ENCODE measurements at places on chromosomes 12 and 14.

DNA sequence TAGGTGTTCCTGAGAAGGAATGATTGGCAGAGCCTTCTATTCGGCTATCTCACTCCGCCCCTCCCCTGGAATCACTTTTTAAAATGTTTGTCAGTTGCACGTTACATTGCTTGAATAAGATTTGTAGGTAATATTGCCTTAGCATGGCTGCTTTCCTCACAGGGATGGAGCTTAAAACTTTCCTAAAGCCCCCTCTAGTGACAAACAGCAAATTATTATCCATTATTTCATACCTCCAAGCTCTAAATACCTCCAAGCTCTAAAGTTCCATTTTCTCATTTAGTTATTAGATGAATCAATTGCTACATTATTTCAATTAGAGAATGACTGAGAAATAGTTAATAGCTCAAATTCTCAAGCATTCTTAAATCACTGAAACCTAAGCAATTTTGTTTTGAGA is 5.1 kb upstream of the SPATA7 start:
- DNase-seq: no peak

DNA sequence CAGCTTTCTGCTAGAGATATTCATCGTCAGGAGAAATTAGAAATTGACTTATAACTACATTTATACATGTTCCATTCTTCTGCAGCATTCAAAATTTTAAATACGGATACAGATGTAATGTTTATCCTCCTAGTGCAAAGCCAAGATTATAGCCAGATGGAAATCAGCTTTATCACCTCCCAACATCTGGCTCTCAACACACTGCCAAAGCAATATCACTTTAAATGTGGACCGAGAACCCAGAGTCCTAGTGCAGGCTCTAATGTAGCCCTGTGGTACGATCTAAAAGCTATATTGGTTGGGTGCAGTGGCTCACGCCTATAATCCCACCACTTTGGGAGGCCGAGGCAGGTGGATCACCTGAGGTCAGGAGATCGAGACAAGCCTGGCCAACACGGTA is 6.5 kb downstream of the MLH3 start:
- no peak for DNase-seq

- no peak for DNase-seq
Observed at GRCh38 chr12:713281-713875, 39.0 kb upstream of the WNK1 start.

GRCh38 chr12:100823963-100824362 is 29.4 kb downstream of the ANO4 start:
- no peak for DNase-seq

GRCh38 chr14:51167587-51168214 is 72.3 kb upstream of the TMX1 start:
- no peak for DNase-seq

- DNase-seq: no peak
Observed at GRCh38 chr14:39704594-39704993, 272.4 kb upstream of the FBXO33 start.

DNA sequence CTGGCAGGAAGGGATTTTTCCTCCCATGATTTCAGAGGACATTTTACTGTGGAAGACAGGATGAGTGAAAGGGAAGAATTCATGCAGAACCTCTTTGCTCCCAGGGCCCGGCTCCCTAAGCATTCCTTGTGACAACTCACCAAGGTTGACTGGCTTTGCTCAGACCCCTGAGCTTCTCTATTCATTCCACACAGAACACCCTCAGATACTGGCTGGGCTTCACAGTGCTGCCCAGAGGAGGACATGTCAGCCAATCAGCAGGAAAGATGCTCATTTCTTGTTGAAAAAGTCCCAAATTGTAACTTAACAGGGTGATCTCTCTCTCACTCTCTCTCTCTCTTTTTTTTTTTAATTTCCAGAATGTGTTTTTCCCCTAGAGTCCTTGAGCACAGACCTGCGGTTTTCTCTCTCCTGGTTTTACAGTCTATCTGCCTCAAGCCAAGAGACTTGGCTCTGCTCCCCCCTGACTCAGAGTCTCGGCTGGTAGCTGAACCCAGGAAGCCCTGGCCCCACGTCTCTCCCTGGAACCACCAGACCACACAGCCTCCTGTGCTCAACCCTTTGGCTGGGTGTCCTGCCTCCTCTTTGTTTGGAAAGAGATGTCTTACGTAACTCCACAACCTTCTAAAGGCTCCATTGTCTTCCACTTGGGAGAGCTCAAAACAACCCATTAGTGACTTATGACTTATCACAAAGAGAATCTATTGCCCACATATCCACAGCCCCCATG is 43.9 kb downstream of the SSPN start:
- DNase-seq: no peak

DNA sequence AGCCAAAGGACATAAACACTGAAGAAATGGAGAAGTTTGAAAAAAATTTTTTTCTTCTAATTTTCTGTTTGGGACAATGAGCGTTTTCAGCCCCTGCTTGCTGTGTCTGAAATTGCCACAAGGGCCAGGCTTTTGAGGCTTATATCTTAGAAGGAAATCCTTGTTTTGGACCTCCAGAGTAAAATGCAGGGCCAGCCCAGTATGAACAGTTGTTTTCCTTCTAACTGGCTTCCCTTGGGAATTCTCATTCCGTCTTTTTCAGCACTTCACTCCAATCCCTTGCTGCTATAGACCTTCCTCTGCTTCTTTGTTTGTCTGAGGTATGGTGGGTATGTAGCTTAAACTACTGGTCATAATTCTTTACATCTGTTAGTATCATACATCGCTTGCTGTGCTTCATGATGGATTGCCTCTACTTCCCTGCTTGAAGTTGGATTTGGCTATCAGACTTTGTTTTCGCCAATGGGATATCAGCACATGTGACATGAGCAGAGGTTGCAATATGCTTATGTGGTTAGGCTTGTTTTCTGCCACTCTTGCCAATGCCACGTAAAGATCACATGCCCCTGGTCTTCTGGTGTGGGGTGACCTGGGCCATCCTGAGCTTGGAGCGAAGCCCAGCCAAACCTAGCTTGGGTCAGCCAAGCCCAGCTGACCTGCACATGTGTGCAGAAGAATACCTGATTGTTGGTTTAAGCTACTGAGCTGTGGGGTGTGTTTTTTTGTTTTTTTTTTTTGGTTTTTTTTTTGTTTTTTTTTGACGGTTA is 64.7 kb downstream of the AVPR1A start:
- no peak for DNase-seq

DNA sequence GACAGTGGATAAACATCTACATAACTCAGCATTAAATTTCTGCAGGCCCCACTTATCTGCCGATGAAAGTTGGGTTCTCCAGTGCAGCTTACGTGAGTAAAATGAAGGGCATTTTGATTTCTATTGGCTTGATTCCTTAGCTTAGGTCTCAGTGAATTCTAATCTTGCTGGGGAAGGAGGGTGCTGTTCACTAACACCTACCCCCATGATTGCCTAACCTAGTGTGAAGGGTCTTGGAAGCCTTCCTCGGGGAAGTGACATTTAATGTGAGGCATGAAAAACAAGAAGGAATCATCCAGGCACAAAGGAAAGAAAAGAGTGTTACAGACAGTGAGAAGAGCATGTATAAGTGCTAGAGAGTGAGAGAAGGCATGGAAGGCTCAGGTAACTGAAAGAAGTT is 81.0 kb downstream of the DAAM1 start:
- DNase-seq: no peak

All from NCI-H460 (cell line).